NCI-H510A (cell line): ENCODE measurements at places on chromosomes 2 and 18.

DNA sequence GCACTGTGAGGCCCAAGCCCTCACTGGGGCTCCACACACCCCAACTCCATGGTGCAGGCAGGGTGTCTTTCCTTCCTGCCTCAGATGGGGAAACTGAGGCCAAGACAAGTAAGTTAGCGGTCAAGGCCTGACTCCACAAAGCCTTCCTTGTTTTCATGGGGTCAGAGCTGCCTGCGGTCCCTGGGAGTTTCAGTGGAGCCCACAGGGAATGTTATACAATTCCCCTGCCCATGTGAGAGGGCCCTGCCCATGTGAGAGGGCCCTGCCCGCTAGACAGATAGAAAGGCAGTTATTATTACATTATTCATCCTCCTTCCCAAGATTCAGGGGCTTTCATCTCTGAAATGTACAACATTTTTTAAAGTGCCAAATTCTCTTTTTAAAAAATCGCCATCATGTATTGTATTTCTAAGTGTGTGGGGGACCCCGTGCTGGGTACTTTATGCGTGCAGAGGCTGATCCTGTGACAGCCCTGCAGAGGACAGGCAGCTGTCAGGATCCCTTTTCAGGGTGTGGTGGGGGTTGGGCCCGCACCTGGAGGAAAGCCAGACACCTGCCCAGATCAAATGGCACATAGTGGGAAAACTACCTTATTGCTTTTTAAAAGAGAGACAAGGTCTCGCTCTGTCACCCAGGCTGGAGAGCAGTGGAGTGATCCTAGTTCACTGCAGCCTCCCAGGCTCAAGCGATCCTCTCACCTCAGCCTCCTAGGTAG is 23.4 kb downstream of the FBLN7 start:
- DNase-seq, result peak; percentile 52

- no peak for DNase-seq
These were observed 5.6 kb upstream of the HS6ST1 start for GRCh38 chr2:128324008-128324896.

GRCh38 chr2:75276093-75277029 is 77.0 kb upstream of the TACR1 start:
- no peak for DNase-seq

- DNase-seq, result no peak
These were observed 46.7 kb downstream of the KIDINS220 start for GRCh38 chr2:8790739-8791162.

GRCh38 chr18:59597049-59597448 is 100.2 kb downstream of the CCBE1 start:
- DNase-seq, result no peak

DNA sequence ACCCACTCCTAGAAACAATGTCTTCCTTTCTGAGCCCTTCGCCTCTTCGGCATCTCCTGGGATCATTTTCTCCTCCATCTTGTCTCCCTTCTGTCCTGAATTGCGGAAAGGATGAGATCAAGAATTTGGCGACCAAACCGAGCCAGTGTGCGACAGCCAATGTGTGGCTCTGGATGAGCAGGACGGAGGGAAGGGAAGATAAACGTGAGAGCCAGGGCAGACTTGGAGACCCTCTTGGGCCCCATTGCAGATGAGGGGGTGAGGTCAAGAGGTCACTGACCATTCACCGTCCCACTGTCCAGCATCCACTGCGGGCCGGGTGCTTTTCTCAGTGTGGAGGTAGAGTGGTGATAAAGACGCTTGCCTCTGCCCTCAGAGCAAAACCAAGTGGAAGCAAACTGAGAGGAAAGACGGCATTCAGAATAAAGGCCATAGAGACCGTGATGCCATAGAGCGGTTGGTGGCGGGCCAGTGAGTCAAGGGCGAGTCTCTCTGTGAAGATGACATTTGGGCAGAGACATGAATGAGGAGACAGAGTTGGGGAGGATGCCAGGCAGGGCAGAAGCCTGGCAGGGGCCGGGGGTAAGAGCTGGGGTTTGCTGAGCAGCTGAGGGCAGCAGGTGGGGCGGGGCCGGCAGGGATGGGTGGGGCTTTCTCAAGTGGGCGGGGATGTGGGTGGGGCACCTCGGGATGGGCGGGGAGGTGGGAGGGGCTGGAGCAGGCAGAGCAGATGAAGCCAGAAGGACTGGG is 55.6 kb downstream of the ACAA2 start:
- no peak for DNase-seq
